AG08395 (cell line): ENCODE measurements at places on chromosomes 1 and 21.

DNA sequence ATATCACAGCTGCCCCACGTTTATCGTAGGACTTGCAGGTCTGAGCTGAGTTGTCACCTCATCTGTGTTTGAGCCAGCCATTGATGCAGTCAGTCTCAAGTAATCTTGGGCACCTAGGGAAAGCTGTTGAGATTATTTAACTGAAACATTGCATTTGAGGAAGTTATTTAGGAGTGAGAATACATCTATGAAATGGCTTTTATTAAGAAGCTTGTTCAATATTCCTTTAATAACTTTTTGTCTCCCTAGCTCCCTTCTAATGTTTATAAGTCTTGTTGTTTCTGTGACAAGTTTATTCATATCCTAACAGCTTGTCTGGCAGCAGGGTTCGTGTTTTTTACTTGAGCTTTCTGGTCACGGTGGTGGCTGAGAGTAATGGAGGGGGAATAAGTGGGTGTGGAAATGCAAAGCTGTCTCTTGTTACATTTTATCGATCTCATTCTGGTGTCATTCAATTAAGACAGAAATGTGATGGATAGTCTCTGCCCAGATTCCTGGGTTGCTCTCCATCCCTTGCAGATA, 555.9 kb downstream of the USP25 start:
- no peak for DNase-seq

DNA sequence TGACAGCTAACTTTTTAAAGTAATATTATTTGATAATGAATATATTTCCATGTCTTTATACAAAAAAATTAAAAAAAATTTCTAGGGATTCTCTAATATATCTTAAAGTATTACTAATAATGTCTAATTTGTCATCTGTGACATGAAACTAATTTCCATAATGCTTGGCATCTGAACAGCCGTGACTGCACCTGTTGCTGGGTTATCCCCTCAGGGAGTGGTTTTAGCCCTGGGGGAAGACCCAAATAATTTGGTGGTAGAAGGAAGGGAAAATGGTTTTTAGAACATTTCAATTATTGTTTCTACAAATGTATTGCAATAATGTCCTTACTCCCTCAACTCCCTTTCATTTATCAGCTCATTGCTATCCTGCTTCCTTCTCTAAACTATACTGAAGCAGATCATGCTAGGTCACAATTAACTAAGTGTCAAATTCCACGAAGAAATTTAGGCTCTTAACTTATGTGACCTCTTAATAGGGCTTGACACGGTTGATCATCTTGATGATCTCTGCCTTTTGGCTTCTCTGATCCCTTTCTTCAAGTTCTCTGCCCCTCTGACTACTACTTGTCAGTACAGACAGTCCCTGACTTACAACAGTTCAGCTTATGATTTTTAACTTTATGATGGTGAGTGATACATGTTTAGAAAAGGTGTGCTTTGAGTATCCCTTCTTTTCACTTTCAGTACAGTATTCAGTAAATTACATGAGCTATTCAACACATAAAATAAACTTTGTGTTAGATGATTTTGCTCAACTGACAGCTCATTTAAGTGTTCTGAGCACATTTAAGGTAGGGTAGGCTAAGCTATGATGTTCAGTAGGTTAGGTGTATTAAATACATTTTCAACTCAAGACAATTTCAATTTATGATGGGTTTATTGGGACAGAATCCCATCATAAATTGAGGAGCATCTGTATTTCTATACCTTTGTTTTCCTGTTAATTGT, 26.4 kb upstream of the DPH5 start:
- no peak for DNase-seq

DNA sequence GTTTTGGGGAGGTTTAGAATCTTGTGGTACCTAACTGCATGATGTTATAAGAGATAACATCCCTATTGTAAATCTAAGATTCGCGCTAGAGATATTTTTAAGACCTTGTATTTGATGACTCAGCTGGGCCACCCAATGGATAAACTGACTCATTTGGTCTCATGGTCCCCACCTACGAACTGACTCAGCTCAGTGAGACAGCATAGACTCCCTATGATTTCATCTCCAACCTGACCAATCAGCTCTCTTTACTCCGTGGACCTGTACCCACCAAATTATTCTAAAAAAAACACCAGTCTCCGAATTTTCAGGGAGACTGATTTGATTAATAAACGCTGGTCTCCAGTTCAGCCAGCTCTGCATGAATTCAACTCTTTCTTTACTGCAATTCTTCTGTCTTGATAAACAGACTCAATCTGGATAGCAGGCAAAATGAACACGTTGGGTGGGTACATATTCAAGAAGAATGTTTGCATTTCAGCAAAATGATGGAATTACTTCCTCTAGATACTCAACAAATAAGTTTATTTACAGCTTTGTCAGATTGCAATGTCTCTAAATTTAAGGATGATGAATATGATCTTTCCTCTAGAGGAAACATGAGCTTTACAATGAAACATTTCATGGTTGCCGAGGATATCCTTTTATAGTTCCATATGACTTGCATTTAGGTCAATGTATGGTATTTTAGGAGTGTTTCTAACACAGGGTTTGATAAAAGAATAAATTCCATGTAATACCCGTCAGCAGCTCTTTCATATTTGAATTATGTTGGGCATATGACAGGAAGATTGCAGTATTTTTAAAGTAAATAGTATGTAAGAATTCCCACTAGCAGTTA, 516.6 kb upstream of the RGS18 start:
- no peak for DNase-seq

GRCh38 chr1:14113841-14114567, 414.0 kb downstream of the PRDM2 start:
- peak; percentile 70 for DNase-seq

DNA sequence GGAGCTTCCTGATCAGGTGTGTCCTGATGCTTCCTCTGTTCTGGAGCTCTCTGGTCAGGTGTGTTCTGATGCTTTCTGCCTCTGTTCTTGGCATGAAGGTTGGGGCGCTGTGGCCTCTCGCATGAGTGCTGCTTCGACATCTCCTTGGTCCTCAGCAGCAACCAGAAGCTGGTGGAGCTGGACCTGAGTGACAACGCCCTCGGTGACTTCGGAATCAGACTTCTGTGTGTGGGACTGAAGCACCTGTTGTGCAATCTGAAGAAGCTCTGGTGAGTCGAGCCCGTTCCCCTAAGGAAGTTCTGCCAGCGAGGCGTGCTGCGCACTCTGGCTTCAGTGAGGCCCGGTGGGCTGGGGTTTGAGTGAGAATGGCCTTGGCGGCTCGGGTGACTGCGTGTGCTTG, 18.0 kb downstream of the NLRP3 start:
- DNase-seq, result no peak

DNA sequence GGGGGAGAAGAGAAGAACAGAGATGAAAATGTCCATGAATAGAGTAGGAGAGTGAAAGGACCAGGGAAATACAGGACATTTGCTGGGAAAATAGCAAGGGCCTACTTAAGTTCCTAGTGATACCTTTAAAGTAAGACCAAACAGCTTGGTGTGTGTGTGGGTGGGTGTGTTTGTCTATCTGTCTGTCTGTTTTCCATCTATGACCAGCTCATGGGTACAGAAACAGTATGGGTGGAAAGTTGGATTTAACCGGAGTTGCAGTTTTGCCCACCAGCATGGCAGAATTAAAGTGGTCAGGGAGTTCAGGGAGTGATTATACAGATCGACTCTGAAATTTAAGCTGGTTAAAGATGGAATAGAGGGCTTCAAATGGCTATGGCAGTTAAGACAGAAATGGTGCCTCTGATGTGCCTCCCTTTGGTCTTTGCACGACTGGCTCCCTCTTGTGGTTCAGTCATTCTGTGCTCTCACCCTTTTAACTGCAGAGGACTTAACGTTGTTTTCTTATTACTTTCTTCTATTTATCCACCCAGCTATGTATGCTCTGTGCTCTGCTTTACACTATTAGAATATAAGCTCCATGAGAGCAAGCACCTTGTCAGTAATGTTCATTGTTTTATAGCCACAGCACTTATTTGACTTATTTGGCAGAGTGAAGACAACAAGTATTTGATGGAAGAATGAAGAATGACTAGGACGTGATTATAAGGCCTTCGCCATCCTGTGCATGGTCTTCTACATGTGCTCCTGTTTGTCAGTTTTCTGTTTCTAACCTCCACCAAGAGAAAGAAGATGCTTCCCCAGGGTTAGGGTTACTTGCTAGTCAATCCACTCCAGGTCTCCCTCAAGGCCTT, 72.7 kb upstream of the AK4 start:
- DNase-seq, result peak; percentile 62

DNA sequence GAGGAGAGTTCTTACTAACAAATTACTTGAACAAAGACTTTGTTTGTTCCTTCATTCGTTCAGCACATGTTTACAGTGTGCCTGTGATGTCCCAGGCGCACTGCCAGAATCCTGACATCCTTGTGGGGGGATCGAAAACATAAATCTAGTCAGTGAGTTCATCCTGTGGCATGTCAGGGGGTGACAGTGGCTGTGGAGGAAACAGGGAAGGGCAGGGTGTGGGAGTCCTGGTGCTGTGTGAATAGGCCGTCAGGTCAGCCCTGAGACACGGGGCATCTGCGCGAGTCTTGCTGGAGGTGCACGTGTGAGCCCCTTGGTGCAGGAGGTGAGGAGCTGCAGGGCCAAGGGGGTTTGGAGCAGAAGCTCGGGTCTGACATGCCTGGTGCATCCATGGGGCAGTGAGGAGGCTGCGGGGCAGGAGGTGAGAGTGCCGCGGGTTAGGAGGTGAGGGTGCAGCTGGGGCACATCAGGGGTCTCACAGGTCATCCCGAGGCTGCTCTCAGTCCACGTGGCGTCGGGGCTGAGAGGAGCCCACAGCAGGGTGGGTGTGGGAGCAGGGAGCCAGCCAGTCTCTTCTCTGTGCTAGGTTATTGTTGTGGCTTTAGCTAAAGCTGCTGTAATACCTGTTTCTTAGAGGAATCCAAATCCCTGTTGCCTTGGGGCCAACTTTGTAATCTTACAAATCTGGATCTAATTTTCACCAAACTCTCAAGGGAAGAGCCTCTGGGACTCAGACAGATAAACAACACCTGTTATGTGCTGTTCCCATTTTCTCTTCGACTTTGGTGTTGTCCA, 93.4 kb downstream of the PCBP3 start:
- no peak for DNase-seq

DNA sequence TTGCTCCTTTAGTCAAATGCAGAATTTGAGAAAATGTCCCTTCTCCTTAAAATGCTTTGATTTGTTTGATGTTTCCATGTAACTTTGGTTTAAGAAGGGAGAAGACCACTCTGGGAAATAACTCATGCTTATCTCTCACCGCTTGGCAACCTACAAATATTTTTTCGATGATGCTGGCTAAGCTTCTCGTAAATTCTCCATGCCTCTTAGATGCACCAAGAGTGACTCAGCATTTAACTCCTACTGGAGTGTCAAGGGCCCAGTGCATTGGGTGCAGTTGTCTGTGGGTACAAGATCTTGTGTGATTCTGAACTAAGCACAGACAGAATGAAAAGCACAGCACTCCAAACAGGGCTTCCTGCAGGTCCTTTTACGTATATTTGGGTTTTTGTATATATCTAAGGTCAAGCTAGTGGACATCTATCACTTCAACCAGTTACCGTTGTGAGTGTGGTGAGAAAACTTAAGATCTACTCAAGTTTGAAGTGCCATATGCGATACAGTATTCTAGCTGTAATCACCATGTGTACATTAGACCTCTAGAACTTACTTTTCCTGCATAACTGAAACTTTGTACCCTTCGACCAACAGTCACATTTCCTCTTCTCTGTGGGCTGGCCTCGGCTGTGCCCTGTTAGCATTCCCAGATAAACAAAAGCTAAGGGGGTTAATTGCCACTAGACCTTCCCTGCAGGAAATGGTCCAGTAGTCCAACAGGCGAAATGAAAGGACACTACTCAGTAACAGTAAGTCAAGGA, 55.8 kb downstream of the COL18A1 start:
- DNase-seq, result peak; percentile 90

DNA sequence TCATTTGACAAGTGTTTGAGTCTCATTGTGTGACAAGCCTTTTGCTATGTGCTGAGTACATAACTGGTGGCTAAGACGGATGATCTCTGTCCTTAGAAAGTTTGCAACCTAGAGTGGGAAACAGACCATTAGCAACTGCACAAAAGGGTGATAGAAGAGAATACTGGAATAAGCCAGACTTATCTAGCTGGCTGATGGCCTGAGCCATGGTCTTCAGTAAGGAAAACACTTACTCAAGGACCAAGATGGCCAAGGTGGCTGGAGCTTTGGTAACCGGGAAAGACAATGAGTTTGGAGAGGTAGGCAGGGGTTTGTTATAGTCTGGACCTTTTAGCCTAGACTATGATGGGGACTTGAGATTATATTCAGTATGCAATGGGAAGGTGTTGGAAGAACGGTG, 1.6 kb upstream of the TAF12 start:
- no peak for DNase-seq

DNA sequence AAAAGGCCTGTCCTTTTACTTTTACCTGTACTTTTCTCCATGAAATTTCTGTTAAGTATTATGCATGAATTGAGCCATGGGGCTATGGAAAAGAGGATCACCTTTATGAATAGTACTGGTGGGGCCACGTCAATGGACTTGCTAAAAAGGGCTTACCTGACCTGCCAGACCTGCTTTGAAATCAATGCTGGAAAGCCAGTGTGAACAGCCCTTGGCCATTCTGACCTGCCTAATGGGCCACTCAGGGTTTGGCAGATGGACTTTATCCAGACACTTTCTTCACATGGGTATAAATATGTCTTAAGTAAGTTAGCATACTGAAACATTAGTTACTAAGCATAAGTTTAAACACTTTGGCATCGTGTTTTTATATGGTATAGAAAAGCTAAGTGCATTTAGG, 8.3 kb upstream of the GUK1 start:
- no peak for DNase-seq

GRCh38 chr21:32558106-32558505, 27.2 kb downstream of the TCP10L start:
- DNase-seq, result no peak

- DNase-seq, result no peak
These were observed 35.8 kb upstream of the HIVEP3 start for GRCh38 chr1:41954533-41954944.

GRCh38 chr1:232628335-232629249, 1.3 kb downstream of the SIPA1L2 start:
- peak; percentile 16 for DNase-seq

DNA sequence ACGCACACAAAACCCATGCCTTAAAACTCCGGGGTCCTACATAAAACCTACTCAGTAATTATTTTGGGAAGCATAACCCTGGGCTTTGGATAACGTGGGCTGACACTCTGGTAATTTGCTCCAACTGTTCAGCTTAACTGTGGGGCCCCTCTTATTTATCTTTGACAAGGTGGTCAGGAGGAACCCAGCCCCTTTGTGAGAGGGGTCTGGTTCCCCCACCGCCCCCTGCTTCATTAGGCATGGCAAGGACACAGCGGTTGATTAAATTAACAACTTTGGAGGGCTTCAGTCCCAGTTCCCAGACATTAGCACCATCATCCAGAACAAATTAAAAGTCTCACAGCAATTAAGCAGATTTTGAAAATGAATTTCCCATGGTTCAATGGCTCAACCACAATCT, 14.7 kb downstream of the WLS start:
- no peak for DNase-seq

GRCh38 chr1:3004285-3005205, 16.7 kb upstream of the ACTRT2 start:
- DNase-seq, result no peak

DNA sequence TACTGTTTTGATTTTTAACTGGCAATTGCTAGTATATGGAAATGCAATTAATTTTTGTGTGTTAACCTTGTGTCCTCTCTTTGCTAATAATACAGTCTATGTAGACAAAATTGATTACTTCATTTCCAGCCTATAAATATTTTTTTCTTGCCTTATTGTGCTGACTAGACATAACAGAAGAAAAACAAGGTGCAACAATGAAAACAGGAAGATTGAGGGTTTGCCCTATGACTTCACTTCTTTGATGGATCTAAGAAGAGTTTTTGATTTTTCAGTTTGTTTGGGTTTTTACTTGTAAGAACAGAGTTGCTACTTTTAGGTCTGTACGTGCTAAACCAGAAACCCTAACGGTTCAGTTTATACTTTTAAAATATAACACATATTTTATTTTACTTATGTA, 8.5 kb upstream of the CNIH4 start:
- no peak for DNase-seq
